ENCODE measurements at places on chromosomes 3 and 15. TPM values are rescaled to one million over a fixed set of nuclear protein-coding genes. Genes with fewer than 3 reads are reported as not detected.

GRCh38 chr3:114427285-114428043, 133.6 kb downstream of the TIGIT start:
- no peak for DNase-seq
- H3K4me1 ChIP-seq: peaks cover 14% of the 10 kb centered on the region
- H3K27ac ChIP-seq: no peak overlapping the region
- no peak overlapping the region for H3K4me3 ChIP-seq
- no peaks in the 10 kb centered on the region for H3K36me3 ChIP-seq
- no peaks in the 10 kb centered on the region for H3K27me3 ChIP-seq

Gene ENTPD3
- total RNA-seq: not detected

GRCh38 chr3:23913873-23914743, 2.7 kb downstream of the NKIRAS1 start:
- peaks cover 16% of the 10 kb centered on the region for H3K36me3 ChIP-seq
- no peaks in the 10 kb centered on the region for H3K27me3 ChIP-seq
- DNase-seq: no peak
- no peak overlapping the region for H3K4me3 ChIP-seq
- H3K27ac ChIP-seq: no peak overlapping the region

DNA sequence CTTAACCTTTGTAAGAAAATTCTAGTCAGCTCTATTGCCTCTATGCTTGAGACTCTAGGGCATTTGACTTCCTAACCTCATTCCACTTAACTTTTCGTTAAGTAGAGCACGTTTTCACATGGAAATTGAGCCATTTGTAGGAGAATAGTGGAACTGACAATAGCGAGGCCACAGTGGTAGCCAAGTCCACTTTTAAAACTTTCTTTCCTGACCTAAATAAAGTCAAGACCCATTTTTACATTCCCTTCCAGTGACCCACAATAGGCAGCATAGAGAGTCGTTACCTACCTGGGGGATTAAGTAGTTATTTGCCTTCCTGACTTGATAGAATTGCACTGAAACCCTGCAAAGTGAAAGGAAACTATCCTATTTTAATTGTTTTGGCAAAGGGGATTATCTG, 386.0 kb upstream of the NECTIN3 start:
- H3K36me3 ChIP-seq: no peaks in the 10 kb centered on the region
- no peak overlapping the region for H3K4me3 ChIP-seq
- H3K4me1 ChIP-seq: no peaks in the 10 kb centered on the region
- no peak overlapping the region for H3K27ac ChIP-seq

GRCh38 chr3:154792828-154793227, 287.3 kb upstream of the MME start:
- H3K36me3 ChIP-seq: no peaks in the 10 kb centered on the region
- H3K4me1 ChIP-seq: no peaks in the 10 kb centered on the region
- no peak for DNase-seq
- no peak overlapping the region for H3K27ac ChIP-seq

- DNase-seq: no peak
- no peaks in the 10 kb centered on the region for H3K36me3 ChIP-seq
- H3K27me3 ChIP-seq: no peaks in the 10 kb centered on the region
- H3K27ac ChIP-seq: no peak overlapping the region
Observed at GRCh38 chr3:95438274-95438673, 1375.4 kb downstream of the NSUN3 start.

DNA sequence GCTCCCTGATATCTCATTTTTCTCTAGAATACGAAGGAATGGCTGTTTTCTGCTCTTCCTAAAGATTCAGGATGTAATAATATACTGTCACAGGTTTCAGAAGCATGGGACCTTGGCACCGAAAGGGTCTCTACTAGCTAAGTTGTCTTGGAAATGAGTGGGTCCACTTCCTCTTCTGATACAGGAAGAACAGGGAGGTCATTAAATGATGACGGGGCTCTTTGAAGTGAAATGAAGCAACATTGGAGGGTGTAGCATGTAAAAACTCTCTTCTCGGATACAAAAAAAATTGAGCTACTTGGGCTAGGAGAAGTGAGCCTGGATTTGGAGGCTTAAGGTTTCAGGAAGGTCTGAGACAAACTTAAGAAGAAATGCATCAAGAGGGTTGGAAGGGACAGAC, 349.8 kb upstream of the TPRG1 start:
- no peaks in the 10 kb centered on the region for H3K4me1 ChIP-seq
- no peak for DNase-seq
- H3K27ac ChIP-seq: no peak overlapping the region
- no peaks in the 10 kb centered on the region for H3K36me3 ChIP-seq
- H3K27me3 ChIP-seq: no peaks in the 10 kb centered on the region

DNA sequence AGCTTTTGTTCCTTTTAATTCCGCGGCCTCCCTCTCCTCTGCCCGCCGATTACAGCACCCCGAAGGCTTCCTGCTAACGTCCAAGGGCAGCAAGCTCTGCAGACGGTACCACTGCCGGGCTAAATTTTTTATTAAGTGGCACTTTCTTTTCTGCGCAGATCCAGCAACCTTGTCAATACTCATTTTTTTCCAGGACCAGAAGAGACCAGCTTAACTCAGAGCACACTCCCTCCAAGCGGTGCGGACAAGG, 542 bp upstream of the MEIS2 start:
- no peak for DNase-seq
- peak overlapping the region; percentile 97 for H3K4me3 ChIP-seq
- peak overlapping the region; percentile 94 for H3K27ac ChIP-seq
- 0 out of 2 replicates have a peak, but pooled peaks cover 4% of the 10 kb centered on the region for H3K36me3 ChIP-seq
- H3K4me1 ChIP-seq: peaks cover 26% of the 10 kb centered on the region

- no peak for DNase-seq
- no peak overlapping the region for H3K27ac ChIP-seq
- H3K4me1 ChIP-seq: no peaks in the 10 kb centered on the region
- H3K36me3 ChIP-seq: no peaks in the 10 kb centered on the region
Observed at GRCh38 chr3:72336821-72337479, 511.3 kb downstream of the SHQ1 start.

Gene PLXND1
- total RNA-seq: 0.52 TPM

DNA sequence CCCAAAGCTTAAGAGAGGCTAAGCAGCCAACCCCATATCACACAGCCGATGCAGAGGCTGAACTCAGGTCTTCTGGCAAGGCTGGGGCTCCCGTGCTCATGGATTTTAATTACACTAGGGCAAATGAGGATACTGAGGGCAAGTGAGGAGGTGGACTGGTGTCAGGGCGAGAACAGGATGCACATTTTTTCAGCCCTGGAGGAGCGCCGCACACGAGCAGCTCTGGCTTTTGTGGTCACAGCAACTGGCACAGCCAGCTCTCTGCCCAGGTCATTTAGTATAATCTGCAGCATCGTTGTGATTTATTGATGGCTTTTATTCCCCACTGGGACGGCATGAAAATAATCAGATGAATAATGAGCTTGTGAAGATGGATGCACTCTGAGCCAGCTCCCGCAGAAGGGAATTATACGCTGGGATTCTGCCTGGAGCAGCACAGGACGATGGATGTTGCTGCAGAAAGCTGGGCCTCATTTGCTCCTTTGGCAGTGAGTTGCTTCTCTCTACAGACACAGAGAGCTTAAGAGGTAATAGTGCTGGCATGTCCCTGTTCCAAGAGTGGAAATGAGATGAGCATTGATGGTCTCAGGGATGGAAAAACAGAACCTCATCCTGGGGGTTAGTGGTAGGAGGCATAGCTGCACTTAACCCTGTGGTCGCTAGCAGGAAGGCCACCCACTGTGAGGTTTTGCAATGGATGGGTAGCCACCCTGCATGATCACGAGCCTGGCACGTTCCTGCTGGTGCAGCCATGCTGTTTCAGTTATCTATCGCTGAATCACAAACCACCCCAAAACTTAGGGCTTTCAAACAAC, 135.4 kb downstream of the UACA start:
- no peaks in the 10 kb centered on the region for H3K36me3 ChIP-seq
- H3K27me3 ChIP-seq: no peaks in the 10 kb centered on the region
- DNase-seq: no peak

DNA sequence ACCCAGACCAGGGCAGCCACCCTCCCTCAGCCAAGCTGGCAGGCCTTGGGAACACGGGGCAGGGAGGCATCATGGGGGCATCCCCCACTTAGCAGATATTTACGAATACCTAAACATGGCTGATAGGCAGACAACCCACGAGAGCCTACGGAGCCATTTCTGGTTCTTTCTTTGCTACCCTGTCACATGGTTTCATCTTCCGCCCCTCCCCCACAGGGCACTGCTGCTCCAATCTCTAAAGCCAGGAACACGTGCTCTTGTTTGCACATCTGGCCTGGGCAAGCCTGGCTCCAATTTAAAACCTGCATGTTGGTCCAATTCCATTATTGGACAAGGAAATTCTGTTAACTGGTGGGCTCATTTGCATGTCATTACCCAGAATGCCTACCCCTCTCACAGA, 447.4 kb upstream of the NR2F2 start:
- H3K4me3 ChIP-seq: no peak overlapping the region
- no peak for DNase-seq
- no peaks in the 10 kb centered on the region for H3K27me3 ChIP-seq
- no peak overlapping the region for H3K27ac ChIP-seq
- H3K4me1 ChIP-seq: no peaks in the 10 kb centered on the region

DNA sequence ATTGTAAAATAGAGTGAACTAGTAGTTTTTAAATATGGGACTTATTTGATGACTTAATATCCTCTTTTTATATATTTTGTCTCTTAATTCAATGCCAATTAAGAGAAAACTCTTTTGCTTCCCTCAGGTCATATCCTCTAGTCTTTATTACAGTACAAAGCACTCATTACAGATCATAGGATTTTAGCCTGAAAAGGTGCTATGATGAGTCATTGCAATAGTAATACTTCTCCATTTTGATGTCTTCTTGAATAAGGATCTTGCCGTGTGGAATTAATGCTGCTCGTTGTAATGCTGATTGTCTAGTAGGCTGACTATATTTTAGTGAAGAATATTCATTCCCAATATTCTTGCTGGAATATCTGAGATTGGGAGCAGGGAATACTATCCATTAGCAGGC, 612.2 kb upstream of the GOLIM4 start:
- H3K27ac ChIP-seq: no peak overlapping the region
- H3K36me3 ChIP-seq: no peaks in the 10 kb centered on the region
- no peaks in the 10 kb centered on the region for H3K4me1 ChIP-seq
- no peak overlapping the region for H3K4me3 ChIP-seq

Gene UPK1B
- total RNA-seq: not detected

Gene STOML1
- 2.3 TPM for total RNA-seq

DNA sequence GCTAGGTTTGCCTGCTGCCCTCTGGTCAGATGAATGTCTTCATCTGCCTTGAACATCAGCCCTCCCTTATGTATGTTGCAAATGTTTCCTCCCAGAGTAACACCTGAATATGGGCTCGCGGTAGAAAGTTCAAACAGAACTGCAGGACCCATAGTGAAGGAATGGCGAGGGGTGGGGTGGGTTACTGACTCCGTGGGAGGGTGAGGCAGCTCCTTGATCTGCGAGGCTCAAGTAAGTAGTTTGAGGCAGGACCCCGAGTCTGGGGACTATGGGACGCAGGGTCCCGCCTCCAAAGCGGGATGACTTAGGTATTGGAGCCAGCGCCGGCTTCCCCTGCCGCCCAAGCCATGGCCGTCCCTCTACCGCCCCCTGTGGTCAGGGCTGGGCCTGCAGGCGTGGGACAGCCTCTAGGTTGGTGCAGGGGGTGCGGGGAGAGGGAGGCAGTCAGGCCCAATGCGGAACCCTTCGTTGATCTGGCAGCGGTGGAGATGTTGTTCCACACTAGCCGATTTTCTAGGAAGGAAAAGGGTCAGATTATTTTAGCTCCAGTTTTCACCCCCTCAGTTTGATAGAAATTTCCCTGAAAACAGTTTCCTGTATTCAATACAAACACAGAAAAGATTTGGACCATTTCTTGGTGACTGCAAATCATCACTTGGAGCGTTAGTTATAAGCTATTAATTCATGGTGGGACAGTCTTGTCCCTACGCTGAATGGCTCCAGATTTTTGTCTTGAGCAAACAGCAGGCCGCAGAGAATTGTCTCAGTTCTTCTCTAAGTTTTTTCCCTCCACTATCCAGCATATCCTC, 72.3 kb downstream of the CORO2B start:
- no peaks in the 10 kb centered on the region for H3K36me3 ChIP-seq
- H3K4me3 ChIP-seq: no peak overlapping the region
- peak; percentile 91 for DNase-seq
- peaks cover 13% of the 10 kb centered on the region for H3K4me1 ChIP-seq
- H3K27me3 ChIP-seq: no peaks in the 10 kb centered on the region

Gene IQCH
- 2.4 TPM for total RNA-seq

Gene MKRN3
- 17.2 TPM for total RNA-seq

Gene PRKCI
- total RNA-seq: 8.7 TPM

Gene CILP
- not detected for total RNA-seq

GRCh38 chr3:59411694-59412093, 361.9 kb upstream of the CFAP20DC start:
- H3K4me3 ChIP-seq: no peak overlapping the region
- DNase-seq: no peak
- H3K27me3 ChIP-seq: no peaks in the 10 kb centered on the region
- H3K4me1 ChIP-seq: no peaks in the 10 kb centered on the region

DNA sequence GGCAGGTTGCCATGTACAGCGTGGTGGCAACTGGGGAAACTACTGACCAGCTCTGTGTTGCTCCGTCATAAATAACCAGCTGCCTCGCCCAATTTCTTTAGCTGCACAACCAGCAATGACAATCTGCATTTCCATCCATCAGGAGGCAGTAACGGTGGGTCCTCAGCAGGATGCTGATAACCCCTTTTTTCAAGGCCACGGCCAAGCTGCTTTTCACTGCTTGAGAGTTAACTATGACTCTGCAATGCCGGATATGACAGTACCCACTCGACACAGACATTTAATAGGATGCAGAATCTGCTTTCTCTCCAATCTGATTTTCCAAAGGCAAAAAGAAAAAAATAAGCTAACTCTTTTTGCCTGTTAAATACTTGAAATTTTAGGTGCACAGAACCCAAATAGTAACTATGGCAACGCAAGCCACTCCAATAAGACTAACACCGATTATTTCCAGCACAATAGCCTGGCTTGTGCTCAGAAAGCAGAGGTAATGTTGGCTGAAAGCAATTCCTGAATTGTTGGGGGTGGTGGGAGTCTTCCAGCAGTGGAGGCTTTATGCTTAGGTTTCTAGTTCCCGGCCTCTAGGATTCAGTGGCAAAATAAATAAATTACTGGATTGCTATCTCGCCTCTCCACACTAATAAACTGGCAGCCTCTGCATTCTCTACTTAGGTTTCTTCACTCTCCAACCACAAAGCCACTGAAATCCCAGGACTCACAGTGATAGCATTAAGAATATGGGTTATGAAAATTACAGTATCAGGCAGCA, 31.2 kb upstream of the SRGAP3 start:
- H3K4me1 ChIP-seq: no peaks in the 10 kb centered on the region
- no peak overlapping the region for H3K4me3 ChIP-seq
- H3K27me3 ChIP-seq: no peaks in the 10 kb centered on the region
- H3K36me3 ChIP-seq: no peaks in the 10 kb centered on the region
- H3K27ac ChIP-seq: no peak overlapping the region

DNA sequence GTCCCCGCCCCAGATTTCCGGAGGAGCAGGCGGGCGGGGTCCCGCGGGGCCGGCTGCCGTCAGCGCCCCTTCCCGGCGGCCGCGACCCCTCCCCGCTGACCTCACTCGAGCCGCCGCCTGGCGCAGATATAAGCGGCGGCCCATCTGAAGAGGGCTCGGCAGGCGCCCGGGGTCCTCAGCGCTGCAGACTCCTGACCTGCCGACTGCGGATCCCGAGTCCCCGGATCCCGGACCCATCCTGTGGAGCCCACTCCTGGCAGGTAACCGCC, at the start of gene TRH:
Gene TRH (plus strand): TSS at position 157 of the 269 bp plus-strand sequence. CDS start 1,097 bp downstream, outside the sequence.
- DNase-seq: no peak
- no peak within 1 kb of the TSS for H3K27ac ChIP-seq
- no peaks in the 10 kb centered on the region for H3K27me3 ChIP-seq
- no peak within 1 kb of the TSS for H3K4me3 ChIP-seq

Measured in Karpas-422 (cell line).